Myocyte (in vitro differentiated cells): ENCODE measurements at places on chromosomes 13 and 19. TPM values are rescaled to one million over a fixed set of nuclear protein-coding genes. Genes with fewer than 3 reads are reported as not detected.

Gene ABCC4
- total RNA-seq: 12.6 and 17.7 TPM in 2 replicates

Gene GADD45GIP1
- total RNA-seq: 44.6 and 58.1 TPM in 2 replicates

Gene FCGBP
- total RNA-seq: 0.21 and 0.43 TPM in 2 replicates

Gene RANBP3
- 50.3 and 64.0 TPM in 2 replicates for total RNA-seq

Gene EPS8L1
- 0.78 and 1.4 TPM in 2 replicates for total RNA-seq

Gene C19orf67
- total RNA-seq: not detected in 2 replicates
